B cell (primary cell): ENCODE measurements at places on chromosomes 2 and 18. TPM values are rescaled to one million over a fixed set of nuclear protein-coding genes. Genes with fewer than 3 reads are reported as not detected.

The POU3F3 gene
- 0.03 TPM in 1 of 2 replicates, not detected in the other for polyA plus RNA-seq

The DIPK1C gene
- not detected in 2 replicates for polyA plus RNA-seq

The OSBPL6 gene
- polyA plus RNA-seq: 0.06 TPM in 1 of 2 replicates, not detected in the other

The FAM237A gene
- not detected in 2 replicates for polyA plus RNA-seq

The RGPD3 gene
- 0.16 TPM in 2 replicates for polyA plus RNA-seq

The SUCLG1 gene
- 14.8 and 16.1 TPM in 2 replicates for polyA plus RNA-seq
